ENCODE measurements at places on chromosomes 5 and 9. TPM values are rescaled to one million over a fixed set of nuclear protein-coding genes. Genes with fewer than 3 reads are reported as not detected.

The COL15A1 gene
- not detected for total RNA-seq

The CDH9 gene
- total RNA-seq = 0.90 TPM

The QRFP gene
- not detected for total RNA-seq

The PCDHGA8 gene
- 0.22 TPM for total RNA-seq

The FAT2 gene
- under 0.01 TPM for total RNA-seq

The FGFR4 gene
- 105 TPM for total RNA-seq

The PCDHGC5 gene
- 0.44 TPM for total RNA-seq

The SLC25A2 gene
- 0.14 TPM for total RNA-seq

The FYB1 gene
- total RNA-seq = not detected

The FAM200C gene
- total RNA-seq = 6.3 TPM
